ENCODE measurements at places on chromosomes 1 and 21.

DNA sequence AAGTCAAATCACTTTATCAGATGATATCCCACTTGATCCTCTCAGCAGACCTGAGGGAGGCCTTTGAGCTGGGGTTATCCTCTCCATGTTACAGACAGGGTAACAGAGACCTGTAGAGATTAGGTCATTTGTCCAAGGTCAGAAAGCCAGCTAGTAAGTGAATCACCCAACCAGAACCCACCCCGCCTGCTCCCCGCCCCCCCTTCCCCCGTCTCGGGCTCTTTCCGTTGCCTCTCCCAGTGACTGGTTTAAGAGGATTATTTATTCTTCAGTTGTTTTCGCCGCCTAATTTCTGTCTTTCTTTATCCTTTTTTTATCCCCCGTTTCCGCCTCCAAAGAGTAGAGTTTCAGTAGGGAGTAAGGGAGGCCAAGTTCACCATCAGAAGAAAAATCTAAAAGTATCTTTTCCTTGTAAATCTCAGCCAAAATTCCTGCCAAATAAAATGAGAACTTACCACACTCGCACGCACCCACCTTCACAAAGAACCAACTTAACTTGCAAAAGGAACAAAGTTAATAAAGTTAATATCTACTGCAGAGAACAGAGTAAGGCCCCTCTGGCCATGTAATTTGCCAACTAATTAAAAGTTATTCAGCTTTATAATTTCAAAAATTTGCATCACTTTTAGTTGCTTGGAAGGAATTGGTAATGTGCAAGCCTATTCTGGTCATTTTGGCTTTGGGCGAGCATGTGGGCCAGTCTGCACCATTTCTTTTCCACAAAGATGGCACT lies 76.8 kb upstream of the TRABD2B start:
- no peak for DNase-seq

DNA sequence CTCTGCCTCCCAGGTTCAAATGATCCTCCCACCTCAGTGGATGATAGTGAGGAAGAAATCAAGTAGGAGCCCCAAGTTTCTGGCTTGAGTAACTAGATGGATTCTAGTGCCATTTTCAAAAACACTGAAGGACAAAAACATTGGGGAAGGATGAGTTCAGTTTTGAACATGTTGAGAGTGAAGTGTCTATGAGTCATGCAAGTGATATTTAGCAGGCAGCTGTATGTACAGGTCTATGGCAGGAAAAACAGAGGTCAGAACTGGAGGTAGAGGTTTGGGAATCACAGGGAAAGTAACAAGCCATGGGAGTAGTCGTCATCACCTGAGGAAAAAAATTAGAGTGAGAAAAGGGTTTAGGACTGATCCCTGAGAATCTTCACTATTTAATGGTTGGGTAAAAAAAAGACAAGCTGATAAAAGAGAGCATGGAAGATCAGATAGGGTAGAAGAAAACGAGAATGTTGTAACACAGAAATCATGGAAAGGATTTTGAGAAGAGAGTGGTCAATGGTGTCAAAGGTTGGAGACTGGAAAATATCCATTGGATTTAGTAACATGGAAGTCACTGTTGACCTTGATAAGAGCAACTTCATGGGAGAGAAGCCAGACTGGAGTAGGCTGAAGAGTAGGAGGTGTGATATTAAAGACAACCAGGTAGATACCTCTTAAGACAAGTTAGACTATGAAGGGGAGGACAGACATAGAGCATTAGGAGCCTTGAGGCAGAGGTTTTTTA lies 53.1 kb downstream of the DIPK1A start:
- DNase-seq: no peak

DNA sequence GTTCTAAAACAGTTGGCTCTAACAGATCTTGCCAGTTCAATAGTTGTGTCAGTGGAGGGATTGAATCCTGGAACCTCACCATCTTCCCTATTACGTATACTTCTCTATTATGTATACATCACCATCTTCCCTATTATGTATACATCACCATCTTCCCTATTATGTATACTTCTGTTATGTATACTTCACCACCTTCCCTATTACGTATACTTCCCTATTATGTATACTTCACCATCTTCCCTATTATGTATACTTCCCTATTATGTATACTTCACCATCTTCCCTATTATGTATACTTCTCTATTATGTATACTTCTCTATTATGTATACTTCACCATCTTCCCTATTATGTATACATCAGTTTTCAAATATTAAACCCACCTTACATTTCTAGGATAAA lies 34.4 kb upstream of the HP1BP3 start:
- DNase-seq: no peak

DNA sequence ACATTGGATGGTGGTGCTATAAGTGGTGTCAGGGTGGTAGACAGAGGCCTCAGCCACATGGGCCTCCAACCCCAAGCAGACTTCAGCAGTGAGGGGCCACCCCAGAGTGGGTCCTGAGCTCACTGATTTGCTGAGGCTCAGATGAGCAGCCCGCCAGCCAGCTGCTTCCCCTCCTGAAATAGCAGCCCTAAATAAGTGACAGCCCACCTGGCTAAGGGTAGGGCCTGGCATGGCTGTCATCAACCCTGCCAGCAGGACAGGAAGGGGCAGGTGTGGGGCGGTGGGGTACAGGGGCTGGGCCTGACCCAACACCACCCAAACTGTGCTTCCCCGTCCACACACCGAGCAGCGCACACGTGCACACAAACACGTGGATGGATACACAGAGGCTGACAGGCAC lies 79.3 kb downstream of the GRIK3 start:
- DNase-seq: no peak

DNA sequence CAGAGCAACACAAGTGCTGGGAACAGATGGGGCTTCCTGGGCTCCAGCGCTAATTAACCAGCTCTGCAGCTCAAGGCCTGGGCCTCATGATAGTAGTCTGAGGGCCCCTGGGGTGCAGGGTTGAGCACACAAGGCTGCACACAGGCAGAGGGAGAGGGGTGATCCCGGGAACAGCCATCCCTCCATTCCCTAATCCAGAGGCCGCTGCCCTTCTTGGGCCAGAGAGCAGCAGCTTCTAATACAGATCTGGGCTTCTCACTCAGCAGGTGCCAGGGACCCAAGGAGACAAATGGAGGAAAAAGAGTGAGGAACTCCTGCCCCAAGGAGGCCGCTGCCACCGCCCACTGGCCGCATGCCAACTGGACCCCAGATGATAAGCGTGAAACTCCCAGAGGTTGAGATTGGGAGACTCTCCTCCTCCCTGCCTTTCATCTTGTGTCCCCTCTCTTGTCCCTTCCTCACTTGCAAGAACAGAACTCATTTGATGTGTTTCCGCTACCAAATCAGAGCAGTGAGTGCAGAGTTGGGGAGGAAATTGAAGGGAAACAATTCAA lies 58.0 kb upstream of the IFNAR2 start:
- DNase-seq: no peak

DNA sequence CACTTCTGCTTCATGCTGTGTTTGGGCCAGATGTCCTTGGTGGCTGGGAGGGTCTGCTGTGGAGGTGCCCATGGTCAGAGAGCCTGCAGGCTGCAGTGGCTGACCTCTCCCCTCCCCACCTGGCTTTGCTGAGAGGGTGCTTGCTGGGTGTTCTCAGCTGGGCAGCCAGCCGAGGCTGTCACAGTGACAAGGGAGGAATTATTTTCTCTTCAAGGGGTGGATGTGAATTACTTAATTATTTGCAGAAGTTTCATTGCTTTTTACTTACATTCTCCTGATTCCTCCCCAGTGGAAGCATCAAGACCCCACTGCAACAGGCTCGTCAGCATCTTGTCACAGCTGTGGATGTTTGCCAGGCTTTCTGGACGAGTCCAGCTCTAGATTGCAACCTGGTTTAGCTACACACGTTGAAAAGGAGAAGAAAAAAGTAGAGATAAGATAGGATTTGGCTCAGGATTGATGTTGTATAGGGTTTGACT lies 70.3 kb downstream of the GALNT2 start:
- no peak for DNase-seq

DNA sequence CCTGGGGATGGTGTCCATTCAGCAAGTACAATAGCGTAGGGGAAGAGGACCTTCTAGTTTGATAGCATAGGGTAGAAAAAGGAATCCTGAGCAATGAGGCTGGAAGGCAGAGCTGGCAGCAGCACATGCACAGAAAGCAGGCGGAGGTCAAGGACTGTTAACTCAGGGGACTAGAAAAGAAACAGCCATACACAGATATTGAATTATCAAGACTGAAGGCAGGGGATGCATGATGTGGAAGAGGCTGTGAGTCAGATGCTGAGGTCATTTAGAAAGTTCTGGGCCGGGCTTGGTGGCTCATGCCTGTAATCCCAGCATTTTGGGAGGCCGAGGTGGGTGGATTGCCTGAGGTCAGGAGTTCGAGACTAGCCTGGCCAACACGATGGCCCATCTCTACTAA lies 65.6 kb downstream of the OPTC start:
- no peak for DNase-seq

DNA sequence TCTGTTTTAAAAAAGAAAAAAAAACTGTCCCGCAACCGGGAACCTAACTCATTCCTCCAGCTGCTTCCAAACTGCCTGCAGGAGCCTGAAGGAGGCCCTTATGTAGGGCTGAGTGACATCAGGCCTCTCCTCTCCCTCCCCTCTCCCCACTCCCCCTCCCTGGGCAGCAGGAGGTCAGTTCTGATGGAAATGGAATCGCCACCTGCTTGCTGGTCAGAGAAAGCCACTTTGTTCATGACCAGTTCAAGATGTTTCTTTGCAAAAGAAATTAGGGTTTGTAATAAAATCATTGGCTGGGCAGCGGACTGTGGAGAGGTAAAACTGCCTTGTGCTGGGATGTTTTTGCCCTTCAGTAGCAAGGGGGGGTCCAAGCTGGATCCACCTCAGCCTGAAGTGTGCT lies at the start of gene MAP1LC3C:
Gene MAP1LC3C, minus strand, starts transcription at position 73 of the 400 bp plus-strand sequence. CDS start 90 bp downstream, outside the sequence.
- DNase-seq: no peak

DNA sequence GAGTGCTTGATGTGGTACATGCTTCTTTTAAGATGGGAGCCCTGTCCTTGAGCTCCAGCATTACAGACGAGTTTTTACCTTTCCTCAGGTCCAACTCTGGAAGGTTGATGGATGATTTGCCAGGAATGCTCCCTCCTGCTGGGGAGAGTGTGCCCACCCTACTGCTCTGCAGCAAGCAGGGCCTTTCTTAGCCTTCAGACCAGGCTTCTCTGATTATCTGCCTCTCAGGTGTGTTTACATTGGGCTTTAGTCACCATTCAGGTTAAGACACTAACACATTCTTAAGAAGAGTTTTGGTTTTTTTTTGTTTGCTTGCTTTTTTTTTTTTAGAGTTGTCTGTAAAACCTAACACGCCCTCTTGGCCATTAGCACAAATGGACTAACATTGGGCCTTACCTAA lies 301.8 kb downstream of the KCNT2 start:
- no peak for DNase-seq

GRCh38 chr1:50564417-50564816 lies 141.2 kb upstream of the DMRTA2 start:
- no peak for DNase-seq

DNA sequence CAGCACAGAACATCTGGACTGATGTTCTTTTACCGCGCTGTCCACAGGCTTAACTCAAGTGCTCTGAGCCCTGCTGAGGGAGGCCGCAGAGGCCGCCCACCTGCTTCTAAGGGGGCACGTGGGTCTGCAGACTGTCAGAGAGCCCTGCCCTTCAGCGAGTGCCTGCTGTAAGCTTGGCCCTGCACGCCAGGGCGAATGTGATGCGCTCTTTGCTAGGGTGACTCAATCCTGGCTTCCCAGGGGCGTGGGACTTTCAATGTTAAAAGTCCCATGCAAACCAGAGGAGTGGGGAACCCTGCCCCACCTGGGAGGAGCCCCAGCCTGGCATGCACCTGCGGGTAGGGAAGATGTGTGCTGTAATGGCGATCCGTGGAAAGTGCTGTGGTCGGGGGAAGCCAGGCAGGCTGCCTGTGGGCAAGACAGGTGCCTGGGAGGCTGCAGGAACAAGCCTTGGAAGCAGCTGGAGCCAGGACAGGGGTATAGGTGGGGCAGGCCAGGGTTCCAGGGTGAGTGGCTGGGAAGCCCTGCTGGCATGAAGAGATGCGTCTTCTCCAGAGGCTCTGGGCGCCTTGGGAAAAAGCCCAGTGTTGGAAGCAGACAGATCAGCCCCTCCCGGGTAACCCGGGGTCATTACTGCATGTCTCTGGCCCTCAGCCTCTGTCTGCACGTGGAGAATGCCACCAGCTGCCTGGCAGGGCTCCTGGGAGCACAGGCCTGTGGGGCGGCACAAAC lies 594 bp upstream of the PANK4 start:
- DNase-seq: no peak

GRCh38 chr1:66478116-66478515 lies 55.8 kb upstream of the SGIP1 start:
- no peak for DNase-seq

DNA sequence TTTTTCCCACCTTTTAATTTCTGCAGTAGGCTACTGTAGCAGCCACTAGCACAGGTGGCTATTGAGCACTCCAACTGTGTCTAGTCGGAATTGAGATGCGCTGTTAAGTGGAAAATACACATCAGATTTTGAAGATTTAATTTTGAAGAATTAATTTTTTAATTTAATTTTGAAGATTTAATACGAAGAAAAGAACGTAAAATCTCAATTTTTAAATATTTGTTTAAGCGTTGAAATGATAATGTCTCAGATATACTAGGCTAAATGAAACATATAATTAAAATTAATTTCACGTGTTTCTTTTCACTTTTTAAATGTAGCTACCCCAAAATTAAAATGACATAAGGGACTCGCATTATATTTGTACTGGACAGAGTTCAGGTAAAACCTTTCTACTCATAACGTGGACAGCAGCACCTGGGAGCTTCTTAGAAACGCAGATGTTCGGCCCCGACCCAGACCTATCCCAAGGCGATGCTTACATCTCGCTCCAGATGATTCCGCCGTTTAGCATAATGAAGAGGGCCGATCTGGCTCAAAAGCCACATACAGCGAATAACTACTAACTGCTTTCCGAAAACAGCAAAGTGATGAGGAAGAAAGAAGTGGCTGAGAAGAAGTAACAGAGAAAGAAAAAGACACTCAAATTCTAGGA lies 717 bp downstream of the CRYZL1 start:
- no peak for DNase-seq

DNA sequence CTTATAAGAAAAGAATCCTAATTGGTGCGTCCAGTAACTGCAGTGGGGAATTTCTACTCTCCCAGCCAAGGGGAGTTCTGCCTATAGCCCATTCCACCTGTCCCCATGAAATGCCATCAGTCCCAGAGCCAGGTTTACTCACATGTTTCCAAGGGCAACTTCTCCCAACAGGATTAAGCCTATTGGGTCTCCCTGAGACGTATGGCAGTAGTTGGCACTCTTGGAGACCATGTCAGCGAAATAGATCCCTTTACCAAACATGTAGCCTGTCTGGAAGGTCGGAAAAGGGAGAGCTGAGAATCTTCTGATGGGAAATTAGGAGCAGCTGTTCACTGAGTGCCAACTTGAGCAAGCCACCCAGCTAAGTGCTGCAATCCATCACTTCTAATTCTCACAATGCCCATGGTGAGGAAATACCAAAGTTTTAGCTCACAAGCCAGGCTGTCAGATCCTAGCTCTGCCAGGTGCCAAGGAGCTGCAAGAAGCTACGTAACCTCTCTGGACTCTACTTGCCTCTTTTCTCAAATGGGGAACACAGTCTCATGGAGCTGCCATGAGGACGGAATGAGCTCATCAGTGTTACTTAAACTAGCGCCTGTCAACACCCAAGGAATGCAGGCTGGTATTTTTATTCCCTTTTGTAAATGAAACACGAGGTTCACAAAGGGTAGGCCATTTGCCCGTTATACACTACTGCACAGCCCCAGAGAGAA lies 43.9 kb downstream of the PARP1 start:
- DNase-seq: no peak

Data from T-helper 1 cell (primary cell).